ENCODE measurements at places on chromosomes 3 and 15.

- peak; percentile 2 for DNase-seq
Observed at GRCh38 chr3:119891944-119892721, 110.2 kb downstream of the NR1I2 start.

GRCh38 chr3:141933421-141934300 lies 57.2 kb downstream of the ATP1B3 start:
- DNase-seq = no peak

GRCh38 chr3:17290894-17291293 lies 406.1 kb downstream of the PLCL2 start:
- no peak for DNase-seq

DNA sequence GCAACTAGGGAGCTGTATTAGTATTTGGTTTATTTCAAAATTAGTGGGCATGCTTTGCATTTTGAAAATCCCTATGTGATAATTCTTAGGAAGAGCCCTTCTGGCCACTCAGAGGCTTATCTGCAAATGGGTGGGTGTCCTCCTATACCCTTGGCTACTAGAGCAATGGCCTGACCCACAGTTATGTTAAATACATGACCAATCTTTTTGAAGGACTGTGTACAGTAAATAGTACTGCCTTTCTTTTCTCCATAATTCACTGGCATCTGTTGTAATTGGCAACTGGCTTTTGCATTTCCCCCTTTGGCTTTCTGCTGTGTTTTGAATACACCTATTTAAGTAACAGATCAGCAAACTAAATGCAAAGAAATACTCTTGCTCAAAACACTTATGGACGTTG lies 175.4 kb downstream of the ANXA2 start:
- DNase-seq = no peak

- DNase-seq = no peak
Observed at GRCh38 chr3:13285007-13285567, 135.0 kb downstream of the NUP210 start.

- peak; percentile 17 for DNase-seq
Observed at GRCh38 chr3:168088106-168088720, 7.5 kb downstream of the GOLIM4 start.

GRCh38 chr3:192365571-192365970 lies 361.8 kb downstream of the FGF12 start:
- no peak for DNase-seq

DNA sequence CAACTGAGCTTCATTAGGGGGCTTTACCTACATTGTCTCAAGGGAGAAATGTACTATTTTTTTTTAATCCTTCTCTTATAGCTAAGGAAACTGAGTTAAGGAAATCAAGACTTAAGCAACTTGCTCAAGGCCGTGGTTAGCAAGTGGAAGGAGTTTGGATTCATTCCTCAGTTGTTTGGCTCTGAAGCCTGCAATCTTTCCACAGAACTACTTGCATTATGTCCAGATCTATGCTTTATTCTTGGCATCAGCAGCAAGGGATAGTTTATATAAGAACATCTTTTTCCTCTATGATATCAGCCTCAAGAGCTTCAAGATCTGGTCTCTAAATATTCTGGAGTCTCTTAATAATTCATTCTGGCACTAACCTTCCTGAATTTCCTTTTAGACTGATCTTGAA lies 182.4 kb downstream of the SV2B start:
- no peak for DNase-seq

GRCh38 chr3:60076331-60076730 lies 1026.5 kb upstream of the CFAP20DC start:
- DNase-seq = no peak

DNA sequence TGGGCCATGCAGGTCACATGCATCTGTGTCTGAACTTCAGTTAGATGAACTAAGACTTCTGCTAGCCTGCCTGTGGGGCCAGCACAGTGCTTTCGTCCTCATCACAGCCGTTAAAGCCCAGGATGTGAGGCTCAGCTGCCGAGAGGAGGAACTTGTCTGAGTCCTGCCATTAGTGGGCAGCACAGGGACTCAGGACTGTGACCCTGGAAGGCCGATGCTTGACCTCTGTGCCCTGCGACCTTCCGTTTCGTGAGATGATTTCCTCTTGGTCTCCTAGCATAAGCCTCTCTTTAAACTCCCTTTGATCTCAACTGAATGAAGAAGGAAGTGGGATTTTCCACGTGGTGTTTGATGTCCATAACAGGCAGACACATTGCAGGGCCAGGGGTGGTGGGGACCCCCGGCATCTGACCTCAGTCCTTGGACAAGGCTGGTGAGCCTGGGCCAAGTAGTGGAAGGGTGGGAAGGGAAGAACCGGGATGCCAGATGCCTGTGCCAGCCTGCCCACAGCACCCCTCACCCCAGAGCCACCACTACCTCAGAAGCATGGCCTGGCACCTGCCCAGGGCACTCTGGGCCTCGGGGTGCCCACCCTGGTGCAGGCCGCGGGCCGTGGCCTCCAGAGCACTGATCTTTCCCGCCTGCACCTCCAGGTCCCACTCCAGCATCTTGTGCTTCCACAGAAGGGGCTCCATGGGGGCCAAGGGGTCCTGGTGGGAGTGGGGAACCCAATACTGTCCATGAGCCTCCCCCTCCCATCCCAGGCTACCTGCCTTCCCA lies 21.6 kb downstream of the PLA2G4B start:
- DNase-seq = no peak

- no peak for DNase-seq
Observed at GRCh38 chr3:5787861-5788488, 600.5 kb downstream of the EDEM1 start.

GRCh38 chr3:195207731-195208130 lies 63.2 kb downstream of the XXYLT1 start:
- DNase-seq = no peak

GRCh38 chr3:1235526-1236120 lies 142.8 kb downstream of the CNTN6 start:
- DNase-seq = no peak

DNA sequence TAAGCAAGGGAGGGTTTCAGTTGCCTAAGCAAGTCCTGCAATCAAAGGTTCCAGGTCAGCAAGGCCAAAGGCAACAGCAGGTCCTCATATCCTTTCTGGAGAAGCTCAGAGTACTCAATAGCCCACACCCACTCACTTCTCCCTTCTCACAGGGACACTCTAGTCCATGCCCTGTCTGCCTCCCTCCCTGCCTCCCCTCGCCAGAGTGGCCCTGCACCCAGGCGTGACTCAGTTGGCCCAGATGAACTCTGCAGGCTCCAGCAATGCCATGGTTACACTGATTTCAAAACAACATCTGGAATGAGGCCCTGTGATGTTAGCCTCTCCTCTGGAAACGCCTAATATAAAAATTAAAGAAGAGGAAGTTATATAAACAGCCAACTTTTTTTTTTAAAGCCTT lies 32.9 kb downstream of the IL16 start:
- DNase-seq = no peak

DNA sequence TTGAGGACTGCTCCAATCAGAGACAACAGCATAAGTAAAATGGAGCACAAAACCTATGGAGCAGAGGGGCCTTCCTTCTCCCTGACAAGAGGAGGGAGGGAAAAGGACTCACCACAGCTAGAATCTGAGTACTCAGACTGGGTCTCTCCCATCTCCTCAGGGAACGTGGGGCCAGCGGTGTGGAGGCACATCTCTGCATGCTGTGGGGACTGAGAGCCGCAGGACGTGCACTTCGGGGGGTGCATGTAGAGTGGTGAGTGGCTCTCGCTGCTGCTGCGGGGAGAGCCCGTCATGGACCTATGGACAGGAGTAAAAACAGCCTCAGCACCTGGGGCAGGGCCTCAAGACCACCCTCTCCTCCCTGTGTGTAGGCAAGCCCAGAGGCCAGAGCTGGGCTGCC lies 17.0 kb downstream of the BCL6 start:
- no peak for DNase-seq

- no peak for DNase-seq
Observed at GRCh38 chr3:71511037-71511436, 72.5 kb downstream of the FOXP1 start.
